ENCODE measurements at places on chromosomes 1 and 21.

- DNase-seq: no peak
These were observed 15.5 kb downstream of the CSMD2 start for GRCh38 chr1:34149501-34149900.

DNA sequence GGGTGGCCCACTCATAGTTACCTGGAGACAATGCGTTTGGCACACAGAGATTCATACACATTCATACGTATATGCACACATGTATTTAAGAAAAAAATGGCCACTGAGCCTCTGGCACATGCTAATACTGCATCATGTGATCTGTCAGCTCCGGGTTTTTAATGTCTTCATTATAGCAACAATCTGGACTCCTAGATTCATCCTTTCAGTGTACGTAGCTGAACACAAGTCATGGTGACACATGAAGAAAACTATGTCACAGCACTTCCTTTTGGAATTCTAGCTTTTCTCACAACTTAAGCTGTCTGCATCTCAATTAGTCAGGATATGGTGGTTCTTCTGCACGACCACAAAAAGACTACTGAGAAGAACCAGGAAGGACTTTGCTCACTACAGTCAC is 24.7 kb downstream of the HSF2BP start:
- peak; percentile 32 for DNase-seq

GRCh38 chr1:200048244-200048643 is 20.7 kb downstream of the NR5A2 start:
- no peak for DNase-seq

DNA sequence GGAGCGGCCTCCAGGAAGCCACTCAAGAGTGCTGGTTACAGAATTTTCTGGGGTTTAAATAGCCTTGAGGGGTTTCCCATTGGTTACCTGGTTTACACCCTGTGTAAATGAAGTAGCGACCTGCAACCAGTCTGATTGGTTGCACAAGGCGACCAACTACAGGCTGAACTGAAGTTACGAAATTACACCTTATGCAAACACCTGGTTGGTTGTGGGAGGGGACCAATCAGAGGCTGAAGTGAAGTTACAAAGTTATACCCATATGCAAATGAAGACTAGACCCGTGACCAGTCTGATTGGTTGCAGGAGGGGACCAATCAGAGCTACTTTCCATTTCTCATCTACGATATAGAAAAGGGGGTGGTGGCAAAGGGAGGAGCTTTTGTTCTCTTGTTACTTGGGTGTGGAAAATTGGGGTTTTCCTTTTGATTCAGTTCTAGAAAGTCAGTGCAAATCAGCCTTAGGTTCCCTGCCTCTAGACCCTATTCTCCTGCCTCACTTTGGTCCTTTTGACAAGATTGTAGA is 22.2 kb upstream of the C1orf174 start:
- no peak for DNase-seq

- no peak for DNase-seq
These were observed 13.4 kb upstream of the PIAS3 start for GRCh38 chr1:145871994-145872924.

Data from GM04504 (cell line).